ENCODE measurements at places on chromosomes 3 and 15.

- DNase-seq = no peak
Observed at GRCh38 chr15:70049701-70050301, 47.9 kb downstream of the TLE3 start.

DNA sequence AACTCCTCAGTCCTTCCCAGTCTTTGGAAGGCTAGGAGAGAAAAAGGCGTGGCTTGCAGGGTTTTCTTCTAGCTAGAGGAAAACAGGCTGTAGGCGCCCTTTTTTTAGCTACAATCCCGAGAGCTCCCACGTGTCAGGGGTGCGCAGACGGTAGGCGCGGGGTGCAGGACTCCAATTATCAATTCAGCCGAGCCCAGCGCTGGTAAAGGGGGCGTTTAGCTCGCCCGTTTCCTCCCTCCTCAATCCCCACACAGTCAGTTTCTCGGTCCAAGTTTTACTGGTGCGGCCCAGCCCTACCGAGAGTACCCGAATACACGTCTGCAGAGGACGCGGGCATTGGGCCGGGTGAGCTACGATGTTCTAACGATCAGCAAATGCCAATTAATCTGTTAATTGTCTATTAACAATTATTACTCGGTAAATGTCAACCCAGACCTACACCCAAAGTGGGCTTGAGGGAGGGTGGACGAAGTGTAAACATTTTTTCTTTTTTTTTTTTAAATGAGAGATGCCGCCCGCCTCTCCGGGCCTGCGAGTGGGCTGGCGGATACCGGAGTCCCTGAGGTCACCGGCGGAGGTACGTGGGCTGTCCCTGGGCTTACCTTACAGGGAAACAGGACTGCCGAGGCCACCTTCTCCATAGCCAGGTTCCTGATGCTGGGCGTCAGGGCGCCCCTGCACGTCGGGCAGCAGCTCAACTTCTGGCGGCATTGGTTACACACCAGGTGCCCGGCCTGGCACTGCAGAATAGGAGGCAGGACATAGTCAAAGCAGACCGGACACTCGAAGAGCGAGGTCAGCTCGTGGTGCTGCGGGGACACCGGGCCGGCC, 923 bp downstream of the SIAH2 start:
- no peak for DNase-seq

- peak; percentile 54 for DNase-seq
Observed at GRCh38 chr3:111326144-111326995, 215.6 kb upstream of the CD96 start.

DNA sequence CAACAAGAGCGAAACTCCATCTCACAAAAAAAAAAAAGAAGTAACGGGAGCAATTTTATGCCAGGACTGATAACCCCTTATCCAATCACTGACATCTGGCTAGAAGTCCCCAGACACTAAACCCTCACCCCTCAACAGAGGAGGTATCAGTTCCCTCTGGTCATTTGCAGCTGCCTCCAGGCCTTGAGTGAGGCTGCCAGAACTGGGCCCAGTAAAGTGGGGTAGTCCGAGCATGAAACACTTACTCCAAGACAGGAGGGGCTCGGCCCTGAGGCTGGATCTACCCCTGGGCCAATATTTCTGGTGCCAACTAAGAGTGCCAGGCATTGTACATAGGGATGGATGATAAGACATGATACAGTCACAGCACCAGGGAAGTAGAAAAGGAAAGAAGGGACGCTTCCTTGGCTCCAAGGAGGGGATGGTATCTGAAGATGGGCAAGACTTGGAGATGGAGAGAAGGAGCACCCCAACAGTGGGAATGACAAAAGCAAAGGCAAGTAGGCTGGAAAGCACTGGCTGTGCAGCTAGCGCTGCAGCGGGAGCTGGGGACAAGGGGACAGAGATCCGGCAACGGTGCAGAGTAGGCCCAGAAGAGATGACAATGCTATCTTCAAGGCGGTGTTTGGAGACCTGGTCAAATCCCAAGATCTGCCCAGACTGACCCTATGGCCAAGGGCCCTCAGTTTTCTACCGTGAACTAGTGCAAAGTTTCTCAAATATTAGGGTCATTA, 2.2 kb downstream of the XXYLT1 start:
- DNase-seq = no peak

DNA sequence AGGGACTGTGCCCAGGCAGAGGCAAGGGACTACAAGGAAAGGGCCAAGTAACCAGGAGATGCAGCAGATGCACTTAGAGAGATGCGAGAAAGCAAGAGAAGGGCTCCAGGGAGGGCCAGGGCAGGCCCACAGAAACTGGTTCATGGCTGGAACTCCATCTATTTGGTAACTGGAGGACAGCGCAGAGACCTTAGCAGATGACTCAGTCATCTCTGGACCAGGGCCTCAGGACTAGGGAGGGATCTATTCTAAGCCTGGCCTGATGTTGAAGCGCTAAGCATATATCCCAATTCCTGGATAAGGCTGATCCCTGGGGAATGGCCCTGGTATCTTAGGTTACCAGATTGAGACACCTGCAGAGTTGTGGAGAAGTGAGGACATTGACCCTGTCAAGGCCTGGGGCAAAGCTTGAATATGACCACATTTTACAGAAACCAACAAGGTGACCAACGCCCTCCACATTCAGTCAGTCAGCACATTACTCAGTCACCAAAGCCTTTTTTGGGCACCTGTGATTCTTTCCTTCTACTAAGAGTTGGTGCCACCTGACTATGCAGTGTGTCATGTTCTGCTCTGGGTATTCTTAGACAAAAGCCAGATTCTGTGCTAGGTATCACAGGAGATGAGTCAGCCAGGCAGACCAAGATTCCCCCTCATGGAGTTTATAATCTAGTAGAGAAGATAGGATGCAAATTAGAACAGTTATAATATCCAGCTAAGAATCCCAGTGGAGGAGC, 68.4 kb upstream of the SLCO3A1 start:
- no peak for DNase-seq

GRCh38 chr3:73215281-73215680, 153.8 kb downstream of the EBLN2 start:
- DNase-seq = no peak

DNA sequence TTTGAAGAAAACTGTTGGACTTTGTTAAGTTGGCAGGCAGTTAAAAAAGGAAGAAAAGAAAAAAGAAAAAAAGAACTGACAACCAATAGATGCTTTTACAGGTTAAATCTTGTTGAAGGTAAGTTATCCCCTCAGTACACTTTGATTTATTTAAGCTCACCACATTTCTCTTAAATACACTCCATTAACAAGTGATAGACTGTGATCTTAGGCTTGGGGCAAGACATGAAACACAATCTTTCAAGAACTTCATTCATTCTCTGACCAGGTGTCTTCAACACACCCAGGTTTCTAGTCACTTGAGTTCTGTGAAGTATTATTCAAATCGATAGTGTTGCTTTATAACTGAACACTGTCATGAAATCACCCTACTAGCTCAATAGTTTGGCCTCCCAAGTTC, 751.9 kb downstream of the ROBO1 start:
- no peak for DNase-seq

DNA sequence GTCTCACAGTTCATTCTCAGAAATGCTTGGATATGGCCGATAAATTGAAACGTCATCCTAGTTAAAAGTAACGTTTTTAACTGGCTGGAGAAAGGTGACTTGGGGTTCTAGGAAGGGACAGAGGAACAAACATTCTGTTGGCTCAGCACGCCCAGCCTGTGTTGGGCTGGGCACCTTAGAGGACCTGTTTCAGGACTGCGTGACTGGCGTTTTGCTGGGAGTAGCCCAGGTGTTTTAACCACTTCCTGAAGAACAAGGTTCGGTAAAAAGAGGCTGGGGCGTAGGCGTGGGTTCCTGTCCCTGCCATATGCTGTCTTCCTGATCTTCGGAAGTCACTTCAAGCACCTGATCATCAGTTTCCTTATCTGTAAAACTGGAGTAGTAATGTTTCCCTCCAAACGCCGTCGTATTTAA, 1.1 kb upstream of the TLNRD1 start:
- DNase-seq = peak; percentile 71

DNA sequence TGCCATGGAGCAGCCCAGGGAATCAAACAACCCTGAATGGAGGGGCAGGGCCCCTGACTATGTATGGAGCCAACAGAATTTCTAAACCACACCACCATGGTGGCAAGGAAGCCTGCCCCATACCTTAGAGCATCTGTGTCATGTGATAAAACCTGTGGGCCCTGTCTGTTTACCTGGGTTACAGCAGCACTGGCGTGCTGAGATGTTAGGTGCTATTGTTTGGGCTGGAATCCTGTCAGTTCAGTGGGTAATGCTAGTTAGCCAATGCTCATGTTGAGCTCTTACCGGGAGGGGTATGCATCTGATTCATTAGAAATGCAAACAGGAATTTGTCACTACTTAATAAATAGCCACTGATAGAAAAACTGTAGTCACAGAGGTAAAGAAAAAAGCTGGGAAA, 63.5 kb upstream of the ETV5 start:
- no peak for DNase-seq

DNA sequence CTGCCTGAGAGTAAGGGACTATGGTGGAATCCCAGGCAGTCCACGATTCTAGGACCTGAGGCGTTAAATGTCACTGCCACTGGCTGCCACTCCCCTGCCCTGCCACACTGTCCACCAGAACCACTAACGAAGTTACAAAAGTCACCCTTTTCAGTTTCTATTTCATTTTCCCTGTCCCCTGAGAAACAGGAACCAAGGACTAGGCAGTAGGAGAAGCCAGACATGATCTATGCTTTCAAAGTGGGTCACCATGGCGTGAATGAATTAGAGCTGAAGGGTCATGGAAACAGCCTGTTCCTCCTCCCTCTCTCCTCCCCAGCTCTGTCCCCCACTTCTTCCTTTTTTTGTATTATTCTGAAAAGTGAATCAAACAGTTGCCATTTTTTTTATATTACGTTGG, 9.1 kb upstream of the ADPRH start:
- no peak for DNase-seq

GRCh38 chr15:90588427-90588826, 58.7 kb downstream of the CRTC3 start:
- no peak for DNase-seq

GRCh38 chr3:64148955-64149653, 76.2 kb downstream of the PRICKLE2 start:
- DNase-seq = no peak

GRCh38 chr3:184338511-184338945, 1.1 kb downstream of the FAM131A start:
- DNase-seq = no peak

DNA sequence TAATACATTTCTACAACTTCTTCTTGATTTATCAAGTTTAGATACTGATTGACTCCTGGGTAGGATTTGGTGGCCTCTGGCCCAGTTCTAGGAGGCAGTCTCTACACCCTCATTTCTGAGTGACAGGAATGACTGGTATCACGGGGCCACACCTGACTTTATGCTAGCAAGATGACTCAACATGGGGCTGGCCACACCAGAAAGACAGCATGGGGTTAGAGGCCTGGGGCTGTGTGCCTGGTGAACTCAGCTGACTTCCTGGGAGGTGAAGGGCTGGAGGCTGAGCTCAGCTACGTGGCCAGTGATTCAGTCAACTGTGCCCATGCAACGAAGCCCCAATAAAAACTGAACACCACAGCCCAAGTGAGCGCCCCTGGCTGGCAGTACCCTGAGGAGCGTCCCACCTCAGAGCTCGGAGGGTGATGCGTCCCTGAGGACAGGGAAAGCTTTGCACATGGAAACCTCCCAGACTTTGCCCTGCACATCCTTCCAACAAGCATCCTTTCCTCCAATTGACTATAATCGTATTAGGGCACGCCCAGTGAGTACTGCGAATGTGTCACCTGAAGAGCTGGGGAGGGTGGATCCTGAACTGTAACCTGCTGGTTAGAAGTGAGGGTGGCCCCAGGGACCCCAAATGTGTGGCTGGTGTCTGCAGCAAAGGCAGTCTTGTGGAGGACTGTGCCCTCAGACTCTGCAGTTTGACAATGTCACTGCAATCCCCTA, 57.2 kb downstream of the NIPA2 start:
- DNase-seq = peak; percentile 82

GRCh38 chr3:39126532-39127071, 19.1 kb downstream of the TTC21A start:
- DNase-seq = no peak

GRCh38 chr3:116276675-116277074, 168.6 kb downstream of the LSAMP start:
- no peak for DNase-seq

- no peak for DNase-seq
Observed at GRCh38 chr15:67074886-67075229, 9.5 kb downstream of the SMAD3 start.

DNA sequence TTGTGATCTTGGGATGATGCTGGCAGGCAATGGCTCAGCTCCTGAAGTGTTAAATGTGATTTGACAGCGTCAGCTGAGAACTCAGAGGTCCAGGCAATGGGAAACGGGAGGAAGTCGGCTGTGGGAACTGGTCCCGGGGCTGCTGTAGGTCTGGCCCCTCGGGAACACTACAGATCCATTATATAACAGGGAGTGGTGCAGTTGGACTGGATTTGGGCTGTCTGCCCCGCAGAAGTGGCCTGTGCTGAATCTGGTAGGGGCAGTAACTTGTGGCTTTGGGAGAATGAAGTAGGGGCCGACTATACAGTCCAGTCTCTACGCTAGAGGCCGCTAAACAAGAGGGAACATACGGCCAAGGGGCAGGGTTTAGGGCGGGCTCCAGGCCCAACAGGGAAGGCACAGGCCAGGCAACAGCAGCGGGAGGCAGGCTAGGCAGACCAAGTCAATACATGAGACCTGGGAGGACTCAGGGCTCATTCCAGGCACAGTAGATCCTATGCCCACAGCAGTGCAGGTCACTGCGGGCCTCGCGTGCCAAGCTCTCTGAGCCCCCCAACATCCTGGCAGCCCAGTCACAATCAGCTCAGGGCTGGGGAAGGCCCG, 20.3 kb upstream of the IL16 start:
- no peak for DNase-seq

- DNase-seq = no peak
Observed at GRCh38 chr3:134114726-134115125, 85.0 kb upstream of the SLCO2A1 start.

DNA sequence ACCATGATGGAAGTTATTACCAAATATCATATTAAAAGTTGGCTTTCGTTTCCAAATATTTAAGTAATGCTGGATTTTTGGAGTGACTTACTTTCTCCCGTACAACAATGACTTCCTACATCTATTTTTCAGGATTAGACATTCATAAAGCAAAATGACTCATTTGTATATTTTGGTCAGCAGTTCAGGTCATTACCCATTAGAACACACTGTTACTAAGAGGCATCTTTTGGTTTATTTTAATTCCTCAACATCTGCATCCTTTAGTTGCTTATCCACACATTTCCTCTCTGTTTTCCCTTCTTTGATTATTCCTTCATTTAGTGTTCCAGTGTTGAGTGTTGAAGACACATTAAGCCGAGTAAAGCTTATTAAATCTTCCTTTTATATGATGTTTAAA, 348.2 kb downstream of the NAALADL2 start:
- no peak for DNase-seq

DNA sequence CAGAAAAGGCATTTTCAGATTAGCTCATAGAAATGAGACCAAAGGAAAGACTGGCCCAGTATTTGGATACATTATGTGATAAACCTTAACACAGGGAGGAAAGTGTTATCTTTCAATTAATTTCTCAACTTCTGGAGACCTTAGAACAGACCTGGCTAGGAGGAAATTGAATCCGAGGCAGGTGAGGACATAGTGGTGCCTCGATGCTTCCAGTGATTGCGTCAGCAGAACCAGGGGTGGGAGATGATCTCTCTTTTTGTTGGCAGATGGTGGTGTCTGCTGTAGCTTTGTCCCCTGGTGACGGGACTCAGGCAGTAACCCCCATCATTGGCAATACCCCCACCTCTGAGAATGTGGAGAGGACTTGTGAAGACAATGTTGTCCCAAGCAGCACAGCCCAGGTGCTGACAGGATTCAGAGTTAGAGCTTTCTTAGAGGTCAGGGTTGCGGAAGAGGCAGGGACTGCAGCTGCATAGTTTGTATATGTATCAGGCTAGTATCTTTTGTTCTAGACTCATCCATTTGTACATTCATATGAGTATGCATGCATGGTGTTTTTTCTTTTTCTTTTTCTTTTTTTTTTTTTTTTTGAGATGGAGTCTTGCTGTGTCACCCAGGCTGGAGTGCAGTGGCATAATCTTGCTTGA, 27.9 kb upstream of the MUC20 start:
- DNase-seq = no peak
